ENCODE measurements at places on chromosomes 5 and 9. TPM values are rescaled to one million over a fixed set of nuclear protein-coding genes. Genes with fewer than 3 reads are reported as not detected.

DNA sequence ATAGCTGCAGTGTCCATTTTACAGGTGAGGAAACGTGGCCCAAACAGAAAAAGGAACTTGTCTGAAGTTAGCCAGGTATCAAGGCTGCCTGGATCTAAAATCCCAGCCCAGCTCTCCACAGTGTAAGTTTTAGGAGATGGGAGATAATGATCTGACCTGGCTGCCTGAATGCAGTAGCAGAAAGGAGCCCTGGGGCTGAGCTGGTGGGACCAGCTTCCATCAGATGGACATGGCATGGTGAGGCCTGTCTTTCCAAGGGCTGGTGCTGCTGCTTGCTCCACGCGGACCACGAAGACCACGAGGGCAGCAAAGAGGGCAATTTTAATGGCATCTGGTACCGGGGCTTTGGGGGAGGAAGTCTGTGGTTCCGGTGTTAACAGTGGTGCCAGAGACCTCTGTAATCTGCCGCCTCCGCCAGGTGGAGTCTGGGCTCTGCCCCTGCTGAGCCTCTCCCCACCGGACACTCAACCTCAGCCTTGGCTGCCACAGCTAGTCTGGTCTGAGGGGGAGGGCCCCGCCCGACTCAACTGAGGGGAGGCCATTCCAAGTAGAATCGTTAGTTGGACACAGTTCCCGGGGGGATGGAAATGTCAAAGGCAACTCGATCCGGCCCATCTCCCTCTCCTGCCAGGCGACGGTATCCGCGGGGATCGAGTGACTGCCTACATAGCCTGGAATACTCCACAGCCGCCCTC lies 650 bp downstream of the MYORG start:
- peak; percentile 19 for DNase-seq

DNA sequence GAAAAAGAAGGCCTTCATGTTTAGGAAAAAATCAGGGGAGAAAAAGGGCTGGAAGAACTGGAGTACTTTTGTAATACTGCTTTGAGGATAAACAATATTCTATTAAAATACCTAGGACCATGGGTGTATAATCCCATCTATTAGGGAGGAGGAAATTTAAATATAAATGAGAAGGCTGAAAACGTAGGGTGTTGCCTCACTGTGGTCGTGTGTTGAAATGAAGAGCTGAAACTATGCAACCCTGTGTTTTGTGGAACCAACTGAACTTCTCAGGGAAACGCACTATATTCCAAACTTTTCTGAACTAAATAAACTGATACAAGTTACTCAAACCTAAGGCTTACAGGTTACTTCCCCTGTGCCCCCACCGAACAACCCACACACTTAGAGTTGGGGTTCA lies 4.5 kb upstream of the CNTLN start:
- no peak for DNase-seq

The IRX2 gene
- 1.5 TPM for polyA plus RNA-seq

GRCh38 chr5:120236360-120236759 lies 227.7 kb upstream of the PRR16 start:
- no peak for DNase-seq

Data from thymus (tissue), 14 donors.